Iris pigment epithelial cell (primary cell): ENCODE measurements at places on chromosomes 3 and 15.

- peak; percentile 36 for DNase-seq
Observed at GRCh38 chr3:57659806-57660439, 33.0 kb downstream of the DENND6A start.

GRCh38 chr15:46471096-46471495, 836.3 kb downstream of the SQOR start:
- DNase-seq = no peak

GRCh38 chr15:70480196-70480856, 283.0 kb downstream of the UACA start:
- no peak for DNase-seq

GRCh38 chr3:24352893-24353553, 141.6 kb downstream of the THRB start:
- DNase-seq = no peak

DNA sequence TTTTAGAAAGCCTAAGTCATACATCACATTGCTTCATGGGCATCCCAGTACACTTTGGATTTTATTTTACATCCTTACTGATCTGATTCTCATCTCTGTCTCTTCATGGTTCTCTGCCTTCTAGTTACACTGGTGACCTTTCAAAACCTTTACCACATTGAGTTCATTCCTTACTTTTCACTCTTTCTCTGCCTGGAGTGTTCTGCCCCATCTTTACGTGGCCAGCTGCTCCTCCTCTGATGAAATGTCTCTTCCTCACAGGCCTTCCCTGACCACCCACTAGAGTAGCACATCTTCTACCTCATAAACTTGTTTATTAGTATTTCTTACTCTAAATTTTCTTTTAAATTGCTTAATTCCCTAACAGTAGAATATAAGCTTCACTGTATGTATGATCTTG, 17.7 kb downstream of the CTNNB1 start:
- no peak for DNase-seq

DNA sequence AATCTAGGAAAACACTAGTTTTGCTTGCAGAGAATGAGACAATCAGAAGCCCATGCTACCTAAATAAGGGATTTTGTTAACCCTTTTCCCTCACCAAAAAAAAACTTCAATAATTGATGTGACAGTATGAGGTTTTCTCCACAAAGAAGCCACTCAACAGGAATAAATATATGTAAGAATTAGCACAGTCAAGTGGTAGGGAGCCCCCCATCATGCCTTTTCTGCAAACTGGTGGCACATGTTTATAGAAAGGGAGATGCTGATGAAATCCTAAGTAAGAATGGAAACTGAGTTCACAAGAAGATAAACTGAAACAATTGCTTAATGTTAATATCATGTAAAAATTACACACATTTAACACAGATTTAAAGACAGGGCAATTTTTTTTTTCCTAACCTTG, 51.0 kb downstream of the PHC3 start:
- no peak for DNase-seq

GRCh38 chr3:38368238-38368637, 21.7 kb downstream of the XYLB start:
- DNase-seq = no peak

DNA sequence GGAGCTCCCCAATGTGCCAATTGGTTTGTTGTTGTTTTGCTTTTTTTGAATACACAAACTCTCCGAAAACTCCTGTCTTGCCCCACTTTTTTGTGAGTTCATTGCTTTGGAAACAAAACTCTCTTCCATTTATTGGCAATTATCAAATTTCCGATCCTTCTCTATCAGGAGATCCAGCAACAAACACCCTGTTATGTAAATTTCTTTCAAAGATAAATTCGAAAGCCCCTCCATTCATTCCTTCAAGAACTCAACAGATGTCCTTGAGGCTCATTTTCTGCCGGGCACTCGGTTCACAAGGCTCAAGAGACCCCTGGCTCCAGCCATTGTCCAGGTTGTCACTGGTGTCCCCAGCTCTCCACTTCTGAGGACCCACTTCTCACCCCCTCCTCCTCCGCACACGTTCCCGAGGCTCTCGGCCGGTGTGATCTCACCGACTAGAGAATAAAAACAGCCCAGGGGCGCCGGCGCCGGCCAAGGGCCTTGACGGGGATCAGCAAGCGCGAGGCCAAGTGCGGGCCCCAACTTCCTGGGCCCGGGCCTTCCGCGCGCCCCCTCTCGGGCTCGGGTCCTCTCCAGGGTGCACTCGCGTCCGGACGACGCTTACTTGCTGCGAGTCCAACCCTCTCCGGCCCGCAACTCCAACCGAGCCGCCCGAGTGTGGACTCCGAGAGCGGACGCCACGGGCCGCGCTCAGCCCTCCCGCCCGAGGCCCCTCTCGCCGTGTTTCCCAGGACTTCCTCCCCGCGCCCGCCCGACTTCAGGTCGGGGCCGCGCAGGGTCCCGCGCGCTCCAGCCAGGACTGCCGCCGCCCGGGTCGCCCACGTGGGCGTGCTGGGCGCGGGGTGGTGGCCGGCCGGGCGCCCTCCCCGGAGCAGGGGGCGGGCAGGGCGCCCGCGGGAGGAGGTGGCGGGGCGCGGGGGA, 533 bp upstream of the SMAD3 start:
- peak; percentile 81 for DNase-seq

GRCh38 chr3:19877656-19878055, 56.4 kb downstream of the EFHB start:
- no peak for DNase-seq

GRCh38 chr15:45168751-45169551, 18.8 kb downstream of the SHF start:
- no peak for DNase-seq

DNA sequence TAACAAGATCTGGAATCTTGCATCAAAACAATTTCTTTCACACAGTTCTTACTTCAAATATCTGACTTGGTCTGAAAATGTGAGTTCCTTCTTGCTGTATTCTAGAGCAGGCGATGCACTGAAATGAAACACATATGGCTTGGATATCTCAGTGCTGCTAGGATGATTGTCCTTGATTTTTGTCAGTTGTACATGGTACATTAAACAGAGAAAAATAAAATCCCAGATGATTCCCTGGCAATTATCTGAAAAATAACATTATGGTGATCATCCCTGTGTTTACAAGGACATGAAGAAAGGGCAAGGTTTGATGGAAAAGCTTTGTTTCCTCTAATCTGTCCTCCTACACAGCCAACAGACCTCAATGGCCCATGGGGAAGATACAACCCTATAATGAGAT, 10.6 kb downstream of the LMCD1 start:
- DNase-seq = no peak

DNA sequence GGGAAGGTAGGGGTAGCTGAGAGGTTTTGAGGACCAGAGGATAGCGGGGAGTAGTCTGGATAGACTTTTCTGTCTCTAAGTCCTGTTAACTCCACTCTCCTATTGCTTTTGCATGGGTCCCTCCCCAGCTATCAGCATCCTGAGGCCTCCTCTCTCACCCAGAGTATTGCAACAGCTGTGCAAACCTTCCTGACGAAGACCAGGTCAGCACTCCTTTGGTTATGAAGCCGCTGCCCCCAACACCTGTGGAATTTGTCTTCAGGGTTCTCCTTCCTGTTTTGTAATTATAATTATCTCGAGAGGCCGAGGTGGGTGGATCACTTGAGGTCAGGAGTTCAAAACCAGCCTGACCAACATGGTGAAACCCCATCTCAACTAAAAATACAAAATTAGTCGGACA, 24.8 kb downstream of the TYRO3 start:
- DNase-seq = no peak

DNA sequence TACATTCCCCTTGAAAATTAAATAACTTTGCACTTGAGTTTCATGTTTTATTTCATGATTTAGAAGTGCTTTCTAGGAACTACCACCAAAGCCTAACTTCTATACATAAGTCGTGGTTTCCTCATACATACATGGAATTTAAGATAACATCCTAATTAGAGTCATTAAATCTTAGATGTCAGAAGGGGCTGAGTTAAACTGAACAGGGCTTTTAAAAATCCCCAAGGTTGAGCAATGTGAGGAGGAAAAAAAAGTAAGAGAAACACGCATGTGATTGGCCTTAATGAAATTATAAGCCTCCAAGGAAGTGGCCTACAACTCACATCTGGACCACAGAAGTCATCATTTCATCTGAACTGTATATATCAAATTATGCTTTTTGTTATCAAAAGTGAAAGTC, 303.1 kb upstream of the SEMA6D start:
- no peak for DNase-seq

DNA sequence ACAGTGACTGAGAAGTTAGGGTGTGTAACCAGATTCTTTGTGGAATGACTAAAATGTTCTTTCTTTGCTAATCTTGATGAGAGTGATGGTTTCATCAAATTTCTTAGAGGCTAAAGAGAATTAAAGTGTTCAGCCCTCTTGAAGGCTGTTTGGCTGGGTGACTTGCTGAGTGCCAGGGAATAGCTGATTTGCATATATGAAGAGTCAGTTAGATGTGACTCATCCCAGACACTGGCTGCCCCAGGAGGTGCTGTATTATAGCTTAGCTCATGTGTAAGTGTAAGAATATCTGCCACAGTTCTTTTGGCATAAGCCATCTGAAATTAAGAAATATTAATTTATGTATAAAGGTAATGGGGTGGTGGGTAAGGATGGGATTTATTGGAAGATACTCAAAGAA, 535.1 kb downstream of the NLGN1 start:
- peak; percentile 74 for DNase-seq
